ENCODE measurements at places on chromosomes 1 and 21.
A peak's percentile ranks its signal among the peaks of the same experiment; 100 is the strongest.

DNA sequence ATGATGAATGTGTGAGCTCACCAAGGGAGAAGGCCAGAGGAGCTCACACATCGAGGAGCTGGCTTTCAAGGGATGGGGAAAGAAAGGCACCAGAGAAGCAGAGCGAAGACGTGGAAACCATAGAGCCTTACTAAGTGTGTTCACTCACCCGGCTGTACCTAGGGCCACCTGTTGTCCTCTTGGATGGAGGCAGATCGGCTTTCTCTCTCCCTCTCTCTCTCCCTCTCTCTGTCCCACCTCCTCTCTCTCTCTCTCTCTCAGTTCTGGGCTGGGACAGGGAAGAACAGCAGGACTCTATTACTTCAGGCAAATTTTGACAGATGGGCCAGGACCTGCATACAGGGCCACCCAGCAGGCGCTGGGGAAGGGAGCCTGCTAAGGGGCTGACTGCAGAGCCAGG lies 64.8 kb downstream of the HIVEP3 start:
- no peak for DNase-seq

GRCh38 chr1:165884690-165885304 lies 57.4 kb downstream of the UCK2 start:
- no peak for DNase-seq

DNA sequence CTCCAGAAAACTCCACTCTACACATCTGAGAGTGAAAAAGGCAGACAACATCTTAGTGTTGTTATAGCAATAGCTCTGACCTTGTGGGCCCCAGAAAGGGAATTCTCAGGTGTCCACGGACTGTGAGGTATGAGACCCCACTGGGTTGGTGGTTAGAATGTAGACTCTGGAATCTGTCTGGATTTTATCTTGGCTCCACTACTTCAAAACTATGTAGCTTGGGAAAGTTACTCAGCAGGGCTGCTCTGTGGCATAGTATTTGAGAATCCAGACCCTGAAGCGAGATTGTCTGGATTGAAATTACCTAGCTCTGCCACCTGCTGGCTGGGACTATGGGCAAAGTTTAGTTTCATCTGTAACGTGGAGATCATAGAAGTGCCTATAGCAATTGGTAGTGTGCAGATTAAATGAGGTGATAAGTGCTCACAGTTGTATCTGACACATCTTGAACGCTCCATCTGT lies 25.8 kb downstream of the PRDM2 start:
- peak; percentile 27 for DNase-seq

DNA sequence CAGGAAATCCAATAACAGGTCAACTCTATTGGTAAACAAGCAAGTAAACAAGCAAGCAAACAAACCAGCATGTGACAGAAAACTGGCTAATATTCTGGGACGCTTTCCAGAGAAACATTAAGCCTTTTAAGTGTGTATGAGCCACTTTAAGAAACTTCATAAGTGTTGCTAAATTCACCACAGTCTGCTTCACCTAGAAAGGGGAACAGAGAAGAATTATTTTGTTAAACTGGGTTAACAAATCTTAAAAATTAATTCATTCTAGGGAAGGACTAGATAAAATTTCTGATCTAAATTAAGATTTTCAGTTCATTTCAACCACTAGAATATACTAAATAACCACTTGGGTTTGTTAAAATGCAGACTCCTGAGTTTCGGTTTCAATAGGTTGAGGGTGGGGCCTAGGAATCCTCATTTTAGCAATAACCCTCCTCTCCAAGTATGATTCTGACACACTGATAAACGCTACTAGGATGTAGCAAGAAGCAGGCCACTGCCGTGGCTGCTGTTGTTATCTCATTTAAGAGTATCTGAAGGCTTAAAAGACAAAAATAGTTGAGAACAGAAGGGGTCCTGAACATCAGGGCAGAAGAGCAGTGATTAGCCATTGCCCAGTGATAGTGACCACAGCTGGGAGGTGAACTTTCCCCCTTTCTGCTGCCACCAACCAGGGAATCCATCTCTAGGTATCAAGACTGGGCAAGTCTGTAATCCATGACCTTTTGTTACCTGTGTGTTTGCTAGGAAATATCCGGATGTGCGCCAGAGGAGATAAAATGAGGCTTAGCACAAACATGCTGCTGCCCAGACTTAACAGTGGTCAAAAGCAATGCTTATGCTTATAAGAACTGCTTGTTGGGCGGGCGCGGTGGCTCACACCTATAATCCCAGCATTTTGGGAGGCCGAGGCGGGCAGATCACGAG lies 11.2 kb downstream of the CREG1 start:
- no peak for DNase-seq

GRCh38 chr1:231729544-231729943 lies 103.0 kb downstream of the DISC1 start:
- DNase-seq = no peak

DNA sequence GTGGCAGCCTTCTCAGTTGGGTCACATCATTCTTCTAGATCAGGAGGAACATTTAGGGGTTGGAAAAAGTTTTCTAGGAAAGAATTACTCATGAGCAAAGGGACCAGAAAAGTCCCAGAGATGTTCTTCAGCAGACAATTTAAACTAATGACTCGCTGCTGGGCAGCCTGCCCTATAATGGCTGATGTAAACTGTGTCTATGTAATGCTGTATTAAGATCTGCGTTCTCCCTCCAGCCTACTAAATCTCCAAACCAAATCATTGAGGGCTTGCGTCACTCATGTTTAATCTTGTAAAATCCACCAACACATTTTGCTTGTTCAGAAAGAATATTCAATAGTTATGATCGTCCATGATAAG lies 92.1 kb downstream of the LRRC8C start:
- DNase-seq = no peak

DNA sequence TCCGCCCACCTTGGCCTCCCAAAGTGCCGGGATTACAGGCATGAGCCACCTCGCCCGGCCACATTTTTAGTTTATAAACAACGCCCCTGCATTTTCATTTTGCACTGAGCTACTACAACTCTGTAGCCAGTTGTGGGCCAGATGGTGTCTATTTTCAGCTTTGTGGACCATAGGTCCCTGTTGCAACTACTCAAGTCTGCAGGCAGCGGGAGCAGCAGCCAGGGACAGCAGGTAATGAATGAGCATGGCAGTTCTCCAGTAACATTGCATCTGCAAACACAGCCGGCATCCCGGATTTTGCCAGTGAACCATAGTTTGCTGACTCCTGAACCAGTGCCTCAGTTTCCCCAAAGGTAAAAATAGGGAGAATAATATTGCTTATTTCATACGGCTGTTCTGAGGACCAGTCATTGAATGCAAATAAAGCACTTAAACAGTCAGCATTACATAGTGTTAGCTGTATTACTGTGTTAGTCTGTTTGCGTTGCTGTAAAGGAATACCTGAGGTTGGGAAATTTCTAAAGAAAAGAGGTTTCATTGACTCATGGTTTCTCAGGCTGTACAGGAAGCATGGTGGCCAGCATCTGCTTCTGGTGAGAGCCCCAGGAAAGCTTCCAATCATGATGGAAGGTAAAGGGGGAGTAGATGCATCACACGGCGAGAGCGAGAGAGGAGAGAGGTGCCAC lies 65.5 kb upstream of the SLC45A1 start:
- no peak for DNase-seq

DNA sequence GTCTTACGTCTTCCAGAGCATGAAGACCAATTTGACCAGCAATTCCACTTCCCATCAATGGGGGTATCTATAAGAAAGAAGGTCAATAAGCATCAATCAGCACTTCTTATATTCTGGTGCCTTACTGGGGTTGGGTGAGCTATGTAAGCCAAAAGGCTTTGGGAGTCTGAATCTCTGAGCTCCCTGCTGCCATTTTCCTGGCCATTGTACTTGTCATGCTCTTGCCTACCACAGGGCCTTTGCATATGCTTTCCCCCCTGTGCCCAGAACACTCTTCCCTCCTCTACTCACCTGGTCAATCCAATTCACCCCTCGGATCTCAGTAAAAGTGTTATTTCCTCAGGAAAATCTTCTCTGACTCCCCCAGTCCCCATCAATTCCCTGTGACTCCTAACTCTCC lies 36.3 kb downstream of the C8B start:
- no peak for DNase-seq

GRCh38 chr1:210726621-210727020 lies 397.9 kb downstream of the HHAT start:
- no peak for DNase-seq

GRCh38 chr21:8990326-8991087 lies 1530.9 kb upstream of the TPTE start:
- no peak for DNase-seq

DNA sequence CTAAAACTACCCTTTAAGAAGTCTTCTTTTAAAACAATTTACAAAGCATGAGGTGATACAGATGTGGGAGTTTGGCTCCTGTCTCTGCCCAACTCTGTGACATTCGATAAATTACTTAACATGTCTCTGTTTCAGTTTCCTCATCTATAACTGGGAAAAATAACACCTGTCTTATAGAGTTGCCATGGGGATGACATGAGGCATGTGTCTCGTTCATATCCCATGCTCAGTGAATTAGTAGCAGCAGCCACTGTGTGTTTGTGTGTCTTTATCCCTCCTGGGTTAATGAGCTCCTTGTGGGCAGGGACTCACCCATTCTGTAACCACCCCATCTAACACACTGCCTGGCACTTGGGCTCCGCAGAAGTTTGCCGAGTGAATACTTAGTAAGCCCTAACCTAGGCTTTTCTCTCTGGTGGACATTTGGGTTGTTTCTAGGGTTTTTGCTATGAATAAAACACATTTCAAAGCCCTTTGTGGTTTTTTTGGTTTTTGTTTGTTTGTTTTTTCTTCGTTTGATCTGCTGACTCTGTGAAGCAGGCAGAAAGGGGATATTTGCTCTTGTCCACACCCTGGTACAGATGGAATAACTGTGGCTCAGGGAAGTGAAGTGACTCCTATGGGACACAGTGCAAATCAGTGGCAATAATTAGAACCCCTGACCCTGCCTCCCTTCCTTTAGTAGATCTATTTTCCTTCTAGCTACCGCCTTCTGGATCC lies 797 bp upstream of the KCNJ9 start:
- no peak for DNase-seq

DNA sequence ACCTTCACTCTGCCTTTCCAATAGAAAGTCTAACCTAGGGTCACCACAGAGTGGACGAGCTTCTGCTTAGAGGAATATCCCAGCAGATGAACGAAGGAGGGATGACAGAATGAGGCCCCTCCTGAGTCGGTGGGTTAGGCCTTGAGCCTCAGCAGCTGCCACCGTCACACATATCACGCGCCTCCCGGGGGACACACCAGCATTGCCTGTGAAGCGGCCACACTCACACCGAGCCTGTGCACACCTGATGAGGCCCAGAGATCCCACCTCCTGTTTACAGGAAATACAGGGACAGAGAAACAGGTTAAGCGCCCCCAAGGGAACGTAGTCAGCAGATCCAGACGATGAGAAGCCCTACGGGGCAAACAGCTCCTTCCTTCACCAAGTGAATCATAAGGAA lies 25.1 kb upstream of the LRRC47 start:
- DNase-seq = no peak

DNA sequence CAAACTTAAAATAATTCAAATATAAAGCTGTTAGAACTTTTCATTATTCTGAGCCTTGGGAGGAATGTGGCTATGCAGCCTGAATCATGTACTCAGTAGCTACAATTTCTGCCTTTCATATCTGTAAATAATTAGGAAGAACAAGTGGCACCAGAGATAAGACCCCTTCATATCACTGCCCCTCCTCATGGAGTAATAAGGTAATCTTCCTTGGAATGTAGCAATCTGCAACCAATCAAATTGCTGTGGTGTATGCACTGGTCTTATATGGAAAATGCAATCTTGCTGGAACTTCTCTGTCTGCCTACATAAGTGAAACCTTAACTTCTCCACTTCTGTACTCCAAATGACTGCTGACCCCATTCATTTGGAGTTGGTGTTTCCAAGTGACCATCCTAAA lies 104.4 kb upstream of the VANGL1 start:
- DNase-seq = no peak

Data from activated CD4-positive, CD25-positive, alpha-beta regulatory T cell treated with anti-CD3 and anti-CD28 coated beads, Interleukin-2, amount 50 U/mL, for 16 hours (primary cell).